ENCODE measurements at places on chromosomes 5 and 9.
A peak's percentile ranks its signal among the peaks of the same experiment; 100 is the strongest.

- peak; percentile 21 for DNase-seq
These were observed 85.8 kb upstream of the ALDH1A1 start for GRCh38 chr9:73038613-73039012.

DNA sequence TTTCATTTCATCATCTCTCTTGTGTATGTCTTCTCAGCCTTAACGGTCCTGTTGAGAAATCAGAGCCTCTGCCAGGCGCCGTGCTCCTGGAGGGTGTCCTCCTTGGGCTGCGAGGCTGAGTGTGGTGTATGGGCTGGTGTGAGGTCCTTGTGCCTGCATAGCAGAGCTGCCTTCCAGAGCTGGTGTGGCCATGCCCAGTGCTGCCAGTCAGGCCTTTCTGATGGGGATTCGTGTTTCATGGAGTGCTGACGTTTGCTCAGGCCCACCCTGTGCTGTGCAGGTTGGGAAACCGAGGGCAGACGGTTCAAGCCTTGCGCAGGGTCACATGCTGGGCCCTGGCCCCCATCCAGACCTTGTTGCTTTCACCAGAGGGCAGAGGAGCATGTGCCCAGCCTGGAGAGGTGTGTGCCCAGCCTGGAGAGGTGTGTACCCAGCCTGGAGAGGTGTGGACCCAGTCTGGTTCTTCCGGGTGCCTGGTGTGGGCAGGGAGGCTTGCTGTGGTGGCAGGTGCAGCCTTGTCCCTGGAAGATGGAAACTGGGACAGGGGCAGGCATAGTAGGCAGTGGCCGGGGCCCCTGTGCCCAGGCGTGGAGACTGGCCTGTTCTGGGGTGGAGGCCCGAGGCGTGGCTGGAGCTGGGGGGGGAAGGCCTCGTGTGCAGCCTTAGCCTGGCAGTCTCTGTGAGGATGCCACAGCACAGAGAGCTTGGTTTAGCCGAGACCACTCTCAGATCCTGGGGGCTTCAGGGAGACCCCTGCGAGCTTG lies 84.0 kb downstream of the RXRA start:
- no peak for DNase-seq

DNA sequence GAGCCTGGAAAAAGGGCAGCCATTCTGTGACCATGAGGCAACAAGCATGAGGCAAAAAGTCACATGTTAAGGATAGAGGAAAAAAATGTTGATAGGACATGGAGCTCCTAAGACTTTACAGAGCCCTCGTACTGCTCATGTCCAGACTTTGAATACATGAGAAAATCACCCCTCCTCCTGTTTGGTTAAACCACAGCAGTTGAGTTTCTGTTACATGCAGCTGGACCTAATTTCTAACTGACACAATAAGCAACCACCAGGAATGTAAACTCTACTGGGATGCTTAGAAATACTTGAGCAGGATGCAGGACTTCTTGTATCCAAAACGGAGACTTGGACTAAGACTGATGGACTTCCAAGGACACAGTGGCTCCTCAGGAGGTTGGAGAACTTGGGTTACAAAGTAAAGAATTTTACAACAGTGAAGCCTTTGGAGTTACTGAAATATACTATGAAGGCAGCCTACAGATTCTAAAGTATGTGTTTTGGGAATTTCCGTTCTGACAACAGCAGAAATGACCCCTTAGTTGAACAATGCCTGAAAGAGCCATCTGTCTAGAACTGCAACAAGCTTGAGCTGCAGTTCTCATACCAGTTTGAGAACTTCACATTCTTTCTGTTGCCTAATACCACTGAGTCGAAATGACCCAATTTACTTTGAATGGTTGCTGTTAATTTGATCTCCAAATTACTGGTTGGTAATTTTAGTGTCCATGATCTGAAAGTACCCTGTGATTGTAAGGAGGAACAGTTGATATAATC lies 268.9 kb downstream of the PIK3R1 start:
- peak; percentile 58 for DNase-seq

GRCh38 chr5:110092955-110093785 lies 403.4 kb downstream of the MAN2A1 start:
- no peak for DNase-seq
